Activated CD4-positive, CD25-positive, alpha-beta regulatory T cell (primary cell): ENCODE measurements at places on chromosomes 3 and 15.
A peak's percentile ranks its signal among the peaks of the same experiment; 100 is the strongest.

GRCh38 chr3:160719710-160720109 lies 36.3 kb upstream of the PPM1L start:
- no peak for DNase-seq

GRCh38 chr3:62013951-62014350 lies 359.4 kb downstream of the FEZF2 start:
- no peak for DNase-seq

GRCh38 chr3:183306798-183307671 lies 54.0 kb downstream of the B3GNT5 start:
- DNase-seq: no peak

DNA sequence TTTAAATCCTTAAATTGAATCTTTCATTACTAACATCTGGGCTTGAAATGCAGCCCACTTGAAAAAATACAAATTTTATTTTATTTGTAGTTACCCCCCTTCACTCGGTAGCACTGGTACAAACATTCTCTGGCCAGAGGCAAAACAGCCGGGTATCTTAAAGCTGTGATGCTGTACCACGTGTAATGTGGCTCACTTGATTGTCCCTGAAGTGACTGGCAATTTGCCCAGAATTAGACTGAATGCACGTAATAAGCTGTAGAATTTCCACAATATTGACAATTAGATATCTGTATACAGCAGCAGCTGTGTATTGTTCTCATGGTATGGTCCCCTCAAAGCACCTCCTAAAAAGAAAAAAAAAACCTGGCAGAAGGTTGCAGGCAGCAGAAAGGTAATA lies 192.8 kb upstream of the TBC1D5 start:
- DNase-seq: no peak

GRCh38 chr3:153973722-153974265 lies 147.4 kb upstream of the ARHGEF26 start:
- DNase-seq: no peak

DNA sequence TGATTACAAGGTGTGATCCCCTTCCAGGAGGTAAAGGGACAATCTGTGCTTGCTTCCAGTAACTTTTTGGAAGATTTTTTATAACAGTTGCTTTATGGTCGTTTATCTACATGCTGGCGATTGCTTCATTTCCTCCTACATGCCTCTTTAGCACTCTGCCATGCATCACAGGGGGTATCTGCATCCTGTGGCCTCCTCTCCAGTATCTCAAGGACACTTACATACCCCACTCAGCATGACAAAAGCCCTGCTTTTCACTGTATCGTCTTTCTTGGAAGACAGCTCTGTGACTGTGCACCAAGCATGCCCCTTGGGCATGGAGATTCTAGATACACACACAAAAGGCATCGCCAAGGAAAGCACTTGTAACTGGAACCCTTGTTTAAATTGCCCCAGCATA lies 25.3 kb downstream of the CAPN3 start:
- no peak for DNase-seq

DNA sequence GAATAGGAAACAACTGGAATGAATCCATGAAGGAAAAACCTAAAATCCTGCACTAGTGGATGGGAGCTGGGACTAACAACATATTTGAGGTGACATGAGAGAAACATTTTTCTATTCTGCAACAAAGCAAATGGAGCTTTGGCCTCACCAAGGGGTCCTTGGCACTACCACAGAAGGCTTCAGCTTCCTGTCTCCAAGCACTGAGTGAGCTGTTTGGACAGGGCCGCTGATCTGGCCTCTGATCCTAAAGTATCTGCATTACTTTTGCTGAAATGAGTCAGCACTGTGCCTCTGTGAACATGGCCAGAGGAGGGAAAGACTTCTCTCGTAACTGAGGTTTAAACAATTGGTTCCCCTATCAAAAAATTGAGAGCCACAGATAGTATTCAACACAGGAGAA lies 9.0 kb downstream of the ARPP21 start:
- DNase-seq: no peak

DNA sequence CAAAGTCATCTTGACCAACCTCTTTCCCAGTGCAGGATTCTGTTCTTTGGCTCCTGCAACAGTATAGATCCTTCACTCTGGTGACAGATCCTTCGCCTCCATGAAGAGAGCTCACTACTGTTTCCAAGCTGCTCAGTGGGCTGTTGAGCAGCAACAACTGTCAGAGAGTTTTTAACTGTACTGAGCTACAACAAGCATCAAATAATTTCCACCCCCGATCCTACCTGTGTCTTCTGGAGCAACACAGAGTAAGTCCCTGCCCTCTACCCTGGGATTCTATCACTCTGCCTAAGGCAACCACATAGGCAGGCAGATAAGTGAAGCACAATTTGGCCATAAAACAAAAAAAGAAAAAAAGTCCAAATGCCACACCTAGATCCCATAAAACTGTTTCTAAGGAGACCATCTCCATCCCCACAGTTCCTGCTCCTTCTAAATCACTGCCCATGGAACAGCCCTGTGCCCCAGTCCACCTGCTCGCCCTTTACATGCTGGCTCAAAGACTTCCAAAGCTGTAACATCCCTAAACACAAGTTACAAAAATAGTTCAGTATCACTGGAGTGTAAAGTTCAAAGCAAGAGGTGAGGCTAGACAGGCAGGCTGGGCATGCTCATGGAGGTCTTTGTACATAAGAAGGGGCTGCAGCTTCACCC lies 37.8 kb upstream of the ANPEP start:
- DNase-seq: no peak

GRCh38 chr15:65980824-65981456 lies 111.6 kb downstream of the RAB11A start:
- no peak for DNase-seq

GRCh38 chr3:192869131-192870031 lies 48.3 kb downstream of the MB21D2 start:
- no peak for DNase-seq

DNA sequence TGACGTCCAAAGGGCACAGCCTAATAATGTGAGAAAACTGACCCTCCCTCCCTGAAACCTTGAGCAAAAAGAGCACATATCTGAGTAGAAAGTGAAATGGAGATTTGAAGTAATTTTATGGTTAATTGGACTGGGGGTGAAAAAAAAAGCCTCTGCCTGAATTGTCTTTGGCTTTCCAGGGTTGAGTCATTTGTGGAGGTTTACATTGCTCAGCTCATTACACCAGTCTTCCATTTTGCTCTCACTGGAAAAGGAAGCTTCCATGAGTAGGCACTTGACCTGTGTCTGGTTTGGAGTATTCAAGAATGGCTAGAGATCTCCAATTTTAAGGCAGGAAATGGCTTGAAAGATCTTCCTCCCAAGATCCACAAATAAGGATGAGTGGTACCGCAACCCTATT lies 273.9 kb downstream of the PDCD6IP start:
- DNase-seq: no peak

GRCh38 chr3:62277450-62277849 lies 95.9 kb downstream of the FEZF2 start:
- no peak for DNase-seq

- no peak for DNase-seq
Measured at GRCh38 chr3:184377374-184377773, 633 bp downstream of the THPO start.

DNA sequence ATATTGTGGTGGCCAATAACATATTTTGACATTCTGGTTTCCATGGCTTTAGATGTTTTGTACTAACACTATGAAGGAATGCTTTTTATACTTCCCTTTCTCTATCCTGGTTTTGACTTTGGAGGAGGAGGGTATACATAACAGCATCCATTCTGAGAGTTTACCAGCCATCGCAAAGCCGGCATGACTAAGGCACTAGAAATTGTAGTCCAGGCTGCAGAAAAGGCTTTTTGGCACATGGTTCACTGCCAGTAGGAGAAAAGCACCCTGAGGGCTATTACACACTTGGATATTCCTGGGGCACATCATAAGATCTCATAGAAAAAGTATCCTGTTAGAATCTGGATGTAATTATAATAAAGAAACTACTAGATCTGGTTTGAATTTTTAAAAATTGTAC lies 101.8 kb downstream of the STT3B start:
- no peak for DNase-seq

DNA sequence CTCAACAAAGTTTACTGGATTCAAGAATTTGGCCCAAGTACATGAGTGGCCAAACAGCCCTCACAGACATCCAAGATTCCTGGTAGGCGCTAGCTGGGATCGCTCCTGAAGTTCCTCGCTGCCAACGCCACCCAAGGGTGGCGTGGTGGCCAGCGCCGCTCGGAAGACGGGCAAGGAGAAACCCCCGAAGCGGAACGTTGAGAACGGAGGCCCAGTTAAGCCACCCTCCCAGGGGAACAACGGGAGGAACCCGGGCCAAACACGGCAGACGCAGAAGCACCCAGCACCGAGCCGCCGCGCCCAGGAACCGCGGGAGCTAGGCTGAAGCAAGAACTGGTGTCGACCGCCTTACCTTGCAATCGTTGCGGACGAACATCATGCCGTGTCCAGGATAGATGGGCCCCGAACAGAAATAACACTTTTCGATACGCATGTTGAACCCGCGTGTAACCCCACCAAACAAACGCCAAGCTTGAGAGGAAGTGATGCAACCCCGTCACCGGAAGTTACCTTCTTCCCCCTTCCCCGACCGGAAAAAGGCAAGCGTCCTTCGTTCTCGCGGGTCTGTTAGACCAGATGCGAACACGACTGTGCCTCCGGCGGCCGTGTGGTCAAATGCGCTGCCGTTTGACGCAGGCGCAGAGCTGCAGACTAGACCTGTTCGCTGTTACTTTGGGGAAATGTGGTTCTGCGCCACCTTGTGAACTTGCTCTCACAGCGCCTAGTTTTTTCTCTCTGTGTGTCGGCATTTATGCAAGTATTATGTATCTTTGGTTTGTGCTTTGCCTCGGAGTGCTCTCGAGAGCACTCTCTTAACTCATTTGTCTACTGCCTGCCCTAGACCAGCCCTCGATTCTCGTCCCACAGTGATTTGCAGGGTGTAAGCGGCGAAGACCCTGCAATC lies at the start of gene RSL24D1:
Gene RSL24D1, minus strand, starts transcription at position 484 of the 904 bp plus-strand sequence. Its CDS starts 51 bp downstream, at position 433.
- DNase-seq: peak; percentile 91

DNA sequence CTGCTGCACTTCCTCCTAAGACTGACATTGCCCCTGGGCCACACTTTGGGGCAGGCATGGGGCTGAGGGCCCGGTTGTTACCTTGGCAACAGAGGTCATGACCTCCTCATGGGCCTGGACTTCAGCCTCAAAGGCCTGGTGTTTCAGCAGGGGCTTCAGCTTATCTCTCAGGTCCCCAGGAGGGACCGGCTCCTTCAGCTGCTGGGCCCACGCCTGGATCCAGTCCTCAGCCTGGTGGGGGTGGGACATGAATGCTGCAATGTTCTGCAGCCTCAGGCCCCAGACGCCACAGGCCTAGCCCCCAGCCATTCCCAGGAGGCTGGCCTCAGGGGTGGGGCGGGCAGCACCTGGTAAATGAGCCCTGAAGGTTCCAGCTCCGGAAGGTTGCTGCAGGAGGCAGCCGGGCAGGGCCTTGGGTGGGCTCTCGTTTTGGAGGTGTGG lies 27.6 kb downstream of the SPTBN5 start:
- no peak for DNase-seq

DNA sequence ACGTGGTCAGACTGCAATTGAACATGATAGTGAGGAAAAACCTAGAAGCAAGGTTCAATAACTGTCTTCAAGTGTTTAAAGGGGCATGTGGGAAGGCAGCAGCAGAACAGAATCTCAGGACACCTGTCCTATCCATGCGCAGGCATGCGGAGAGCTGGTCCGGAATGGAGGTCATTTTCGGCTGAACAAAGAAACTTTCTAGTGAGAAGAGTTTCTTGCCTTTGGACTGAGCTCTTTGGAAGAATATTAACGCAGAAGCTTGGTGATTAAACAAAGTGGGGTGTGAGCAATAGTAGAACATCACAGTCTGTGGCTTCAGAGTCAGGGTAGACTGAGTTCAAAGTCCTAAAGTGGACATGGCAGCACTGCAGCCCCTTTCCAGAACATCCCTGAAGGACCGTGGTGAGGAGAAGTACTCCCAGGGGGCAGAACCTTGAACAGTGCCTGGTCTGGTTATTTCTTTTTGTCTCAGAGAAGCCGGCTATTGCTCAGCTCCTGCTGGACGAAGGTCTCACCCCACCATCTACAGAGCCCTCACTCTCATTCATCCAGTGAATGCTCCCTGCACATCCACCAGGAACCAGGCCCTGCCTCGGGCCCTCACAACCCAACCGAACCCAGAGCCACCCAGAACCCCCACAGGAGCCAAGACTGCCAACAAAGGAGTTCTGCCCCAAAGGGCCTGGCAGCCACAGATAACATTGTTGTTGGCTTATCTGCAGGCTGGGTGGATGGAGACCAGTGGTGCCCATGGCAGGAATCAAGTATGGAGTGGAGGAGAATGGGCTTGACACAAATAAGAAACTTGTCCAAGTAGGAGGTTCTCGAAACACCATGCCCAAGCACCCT lies 2.8 kb upstream of the SSUH2 start:
- DNase-seq: no peak

DNA sequence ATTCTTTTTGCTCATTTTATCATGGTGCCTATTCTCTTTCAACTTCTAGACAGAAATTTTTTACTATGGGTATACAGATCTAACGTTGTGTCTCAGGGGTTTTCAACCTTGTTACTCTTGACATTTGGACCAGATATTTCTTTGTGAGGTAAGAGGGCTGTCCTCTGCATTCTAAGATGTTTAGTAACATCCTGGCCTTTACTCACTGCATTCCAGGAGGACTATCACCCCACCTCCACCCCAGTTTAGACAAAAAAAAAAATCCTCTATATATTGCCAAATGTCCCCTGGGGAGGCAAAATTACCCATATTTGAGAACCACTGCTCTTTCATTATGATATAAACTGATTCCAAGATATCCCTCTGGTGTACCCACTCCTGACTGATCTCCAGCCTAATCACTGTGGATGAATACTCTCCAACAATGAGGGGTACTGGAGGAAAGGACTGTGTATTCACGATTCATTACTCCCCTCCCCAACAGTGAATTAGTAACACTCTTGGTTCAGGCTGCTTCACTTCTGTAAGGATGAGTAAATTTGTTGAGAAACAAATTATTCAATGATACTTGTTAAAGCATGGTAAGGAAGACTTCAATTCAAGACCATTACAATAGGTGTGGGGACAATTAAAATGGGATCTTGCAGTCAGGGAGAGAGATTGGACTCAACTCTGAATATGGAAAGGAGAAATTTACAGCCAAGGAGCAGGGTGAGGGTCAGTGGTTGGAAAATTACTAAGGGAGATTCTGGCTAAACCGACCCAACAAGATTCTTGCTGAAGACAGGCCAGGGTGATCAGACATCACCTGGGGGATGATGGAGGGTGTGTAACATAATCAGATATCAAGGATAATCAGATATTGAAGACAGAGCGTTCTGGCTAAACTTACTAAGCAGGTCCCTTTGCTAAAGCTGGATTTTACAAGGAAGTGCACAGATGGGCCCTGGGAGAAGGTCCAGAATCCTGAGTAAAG lies 123.8 kb upstream of the DAZL start:
- DNase-seq: no peak
